ELF-1 (cell line): ENCODE measurements at places on chromosomes 7 and 10.

- no peak for DNase-seq
These were observed 265.9 kb downstream of the ZEB1 start for GRCh38 chr10:31584876-31585275.

GRCh38 chr7:94277236-94277635 is 117.5 kb upstream of the COL1A2 start:
- DNase-seq = no peak

DNA sequence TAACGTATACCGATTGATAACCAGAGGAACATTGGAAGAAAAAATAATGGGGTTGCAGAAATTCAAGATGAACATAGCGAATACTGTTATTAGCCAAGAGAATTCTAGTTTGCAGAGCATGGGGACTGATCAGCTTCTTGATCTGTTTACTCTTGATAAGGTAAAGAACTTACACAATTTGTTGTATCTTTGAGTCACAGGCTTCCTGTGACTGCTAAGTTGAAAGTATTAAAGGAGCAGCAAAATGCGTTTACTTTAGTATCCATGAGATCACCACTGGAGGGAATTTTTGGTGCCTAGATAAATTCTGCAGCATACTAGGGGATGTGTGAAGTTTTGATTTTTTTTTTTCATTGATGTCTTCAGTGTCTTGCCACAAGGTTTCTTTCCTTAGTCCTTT is 103.6 kb downstream of the BTAF1 start:
- no peak for DNase-seq

DNA sequence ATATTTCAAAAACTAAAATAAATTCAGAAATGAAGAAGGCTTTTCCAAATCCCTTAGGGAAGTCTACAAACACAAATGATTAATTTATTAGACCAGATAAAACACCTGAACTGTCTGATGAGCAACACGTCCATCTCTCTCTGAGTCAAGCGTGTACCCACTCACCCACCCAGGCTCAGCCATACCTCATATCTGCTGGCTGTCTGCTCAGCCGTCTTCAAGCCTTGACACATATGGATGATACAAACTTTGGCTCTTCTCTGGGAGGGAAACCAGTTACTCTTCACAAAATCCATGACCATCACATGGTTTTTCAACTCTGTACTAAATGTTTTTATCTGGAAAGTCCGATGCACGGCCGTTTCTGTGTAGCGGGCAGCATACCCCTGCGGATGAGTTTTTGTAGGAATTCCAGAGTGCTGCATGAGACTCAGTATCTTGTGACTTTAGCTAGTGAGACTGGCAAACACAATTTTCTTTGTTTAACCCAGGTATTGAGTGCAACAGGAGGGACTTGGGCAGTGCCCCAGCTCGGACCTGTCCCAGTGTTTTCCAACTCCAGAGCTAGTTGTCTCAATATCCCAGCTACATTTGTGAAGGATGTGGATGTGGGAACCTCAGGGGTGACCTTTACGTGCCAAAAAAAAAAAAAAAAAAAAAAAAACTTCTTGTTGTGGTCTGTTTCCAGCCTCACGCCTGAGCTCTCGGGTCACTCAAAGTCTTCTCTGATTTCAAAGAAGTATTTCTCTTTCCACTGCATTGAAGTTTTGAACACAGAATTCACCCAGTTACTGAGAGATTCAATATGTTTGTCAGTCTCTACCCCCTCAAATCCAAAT is at the start of gene C10orf90:
TSS of gene C10orf90 (minus strand) at position 638 of the 839 bp plus-strand sequence. CDS start at position 425, 213 bp downstream.
- no peak for DNase-seq

GRCh38 chr7:142813226-142813625 is 41.6 kb upstream of the EPHB6 start:
- DNase-seq = peak; percentile 85

DNA sequence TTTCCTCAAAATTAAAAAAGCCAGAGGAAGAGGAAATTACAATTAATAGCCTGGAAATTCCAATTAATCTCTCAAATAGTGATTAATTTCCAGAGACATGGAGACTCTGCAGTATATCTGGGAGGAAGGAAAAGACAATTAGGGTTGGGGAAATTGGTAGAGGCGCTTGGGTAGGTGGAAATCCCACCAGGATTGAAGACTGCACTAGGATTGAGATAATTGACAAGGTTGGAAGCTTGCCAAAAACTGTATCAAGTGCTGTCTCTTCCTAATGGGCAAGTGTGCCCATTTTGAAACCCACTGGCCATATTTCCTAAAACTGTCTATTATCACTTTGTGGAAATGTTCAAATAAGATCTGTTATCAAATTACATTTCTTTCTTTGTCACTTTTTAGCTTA is 21.6 kb downstream of the CHN2 start:
- DNase-seq = no peak

- DNase-seq = no peak
These were observed 68.1 kb upstream of the WDR11 start for GRCh38 chr10:120783098-120783497.

DNA sequence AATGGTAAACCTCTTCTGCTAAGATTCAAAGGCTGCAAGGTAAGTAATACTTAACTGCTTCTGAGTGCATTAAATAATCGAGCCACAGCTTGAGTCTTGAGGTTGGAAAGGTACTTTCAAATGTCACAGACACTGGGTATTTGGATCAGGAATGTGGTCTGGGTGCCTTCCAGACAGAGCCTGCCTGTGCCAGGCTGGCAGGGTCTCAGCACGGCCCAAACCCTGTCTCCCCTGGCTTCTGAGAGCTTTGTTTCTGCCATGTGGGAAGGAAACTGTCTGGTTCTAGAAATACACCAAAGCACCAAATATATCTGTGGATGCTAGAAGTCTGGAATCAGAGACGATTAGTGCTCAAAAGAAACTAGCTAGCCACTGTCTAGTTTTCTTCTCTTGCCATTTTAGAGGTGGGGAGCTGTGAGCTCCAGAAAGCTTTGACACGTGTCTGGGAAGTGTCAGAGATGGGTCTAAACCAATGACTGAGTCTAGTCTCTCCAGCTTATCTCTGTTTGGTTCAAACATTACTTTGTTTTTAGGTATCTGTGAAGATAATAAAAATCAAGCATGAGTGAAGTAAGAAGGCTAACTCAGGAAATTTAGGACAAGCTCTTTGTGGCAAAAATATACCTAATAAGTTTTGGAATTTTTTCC is 162.8 kb downstream of the CYP26A1 start:
- no peak for DNase-seq

DNA sequence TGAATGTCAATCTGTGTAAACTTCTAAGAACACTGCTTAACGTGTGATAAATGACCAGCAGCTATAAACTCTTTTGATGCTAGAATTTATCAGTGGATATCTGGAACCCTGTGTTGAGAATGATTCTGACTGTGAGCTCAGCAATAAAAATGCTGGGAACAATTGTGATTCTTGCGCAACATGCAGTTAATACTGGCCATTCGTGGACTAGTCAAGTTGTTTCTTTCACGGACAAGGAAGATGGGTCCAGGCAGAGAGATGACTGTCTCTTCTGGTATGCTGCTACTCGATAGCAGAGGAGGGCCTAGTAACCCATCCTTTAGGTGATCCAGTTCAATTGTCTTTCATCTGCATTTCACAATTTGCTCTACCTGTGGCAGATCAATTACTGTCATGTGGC is 394.8 kb upstream of the IGFBP3 start:
- no peak for DNase-seq

DNA sequence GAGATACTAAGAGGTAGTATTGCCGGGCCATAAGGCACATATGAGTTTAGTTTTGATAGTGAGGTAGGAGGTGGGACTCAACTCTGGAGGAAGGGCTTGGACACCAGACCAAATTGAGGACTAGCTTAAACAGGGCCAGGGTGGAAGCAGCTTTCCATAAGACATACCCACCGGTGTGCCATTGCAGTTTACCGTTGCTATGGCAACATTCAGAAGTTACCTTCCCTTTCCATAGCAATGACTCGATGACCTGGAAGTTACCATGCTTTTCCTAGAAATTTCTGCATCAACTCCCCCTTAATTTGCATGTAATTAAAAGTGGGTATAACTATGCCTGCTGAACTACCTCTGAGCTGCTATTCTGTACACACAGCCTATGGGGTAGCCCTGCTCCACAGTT is 10.9 kb upstream of the SNX10 start:
- DNase-seq = no peak

DNA sequence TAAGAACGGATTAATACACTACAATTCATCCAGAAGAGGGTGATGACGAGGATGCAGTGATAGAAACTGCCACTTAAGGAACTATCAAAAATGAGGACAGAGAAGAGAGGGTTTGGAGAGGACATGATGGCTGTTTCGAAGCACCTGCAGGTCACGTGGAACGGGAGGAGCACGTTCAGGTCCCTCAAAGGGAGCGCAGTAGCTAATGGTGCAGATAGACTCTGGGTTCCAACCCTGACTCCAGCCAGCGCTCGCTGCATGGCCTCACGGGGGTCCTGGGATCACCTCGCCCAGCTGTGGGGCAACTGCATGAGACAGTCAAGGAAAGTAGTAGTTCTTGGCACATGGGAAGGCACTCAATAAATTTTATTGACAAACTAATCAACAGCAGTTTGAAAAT is 208.6 kb upstream of the RNF32 start:
- DNase-seq = no peak

DNA sequence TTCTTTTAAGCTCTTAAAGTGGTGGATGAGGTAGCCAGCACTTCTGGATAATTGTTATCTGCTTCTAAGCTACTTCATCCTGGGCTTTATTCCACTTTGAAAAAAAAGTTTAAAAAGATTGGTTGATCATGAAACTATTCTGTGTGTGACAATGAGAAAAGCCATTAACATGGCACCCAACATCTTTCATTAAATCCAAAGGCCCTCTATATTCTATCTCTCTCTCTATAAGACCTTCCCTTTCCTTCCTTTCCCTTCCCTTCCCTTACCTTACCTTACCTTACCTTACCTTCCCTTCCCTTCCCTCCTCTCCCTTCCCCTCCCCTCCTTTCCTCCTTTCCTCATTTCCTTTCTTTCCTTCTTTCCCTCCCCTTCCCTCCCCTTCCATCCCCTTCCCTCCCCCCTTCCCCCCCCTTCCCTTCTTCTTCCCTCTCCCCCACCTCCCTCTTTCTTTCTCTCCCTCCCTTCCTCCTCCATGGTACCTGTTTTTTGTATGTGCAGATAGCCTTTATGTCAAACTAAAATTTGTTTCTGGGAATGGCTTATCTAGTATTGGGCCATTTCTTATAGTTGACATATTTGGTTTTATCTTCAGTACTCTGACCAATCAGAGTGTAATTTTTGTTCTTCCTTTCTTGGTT is 218.7 kb downstream of the DKK1 start:
- no peak for DNase-seq

GRCh38 chr10:15730341-15730740 is 10.6 kb upstream of the ITGA8 start:
- no peak for DNase-seq

DNA sequence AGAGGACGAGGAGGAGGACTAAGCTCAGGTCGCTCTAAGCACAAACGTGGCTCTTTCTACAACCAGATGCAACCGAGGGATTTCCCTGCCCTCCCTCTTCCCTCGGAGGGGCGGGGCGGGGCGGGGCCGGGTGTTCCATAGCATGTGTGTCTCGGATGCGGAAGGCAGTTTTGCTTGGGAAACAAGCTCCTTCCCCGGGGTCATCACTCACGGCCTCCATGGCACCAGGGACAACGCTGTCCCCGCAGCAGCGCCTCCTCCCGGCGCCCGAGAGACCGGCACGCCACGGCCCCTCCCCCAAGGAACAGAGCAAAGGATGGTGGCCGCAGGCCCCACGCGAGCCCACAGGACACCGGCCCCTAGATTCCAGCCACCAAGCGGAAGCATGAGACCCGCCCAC is 110.5 kb downstream of the PAXIP1 start:
- peak; percentile 89 for DNase-seq

- DNase-seq = no peak
These were observed 736.0 kb downstream of the AUTS2 start for GRCh38 chr7:70334295-70334694.

- DNase-seq = peak; percentile 83
These were observed 198.0 kb upstream of the MKI67 start for GRCh38 chr10:128324058-128324827.

DNA sequence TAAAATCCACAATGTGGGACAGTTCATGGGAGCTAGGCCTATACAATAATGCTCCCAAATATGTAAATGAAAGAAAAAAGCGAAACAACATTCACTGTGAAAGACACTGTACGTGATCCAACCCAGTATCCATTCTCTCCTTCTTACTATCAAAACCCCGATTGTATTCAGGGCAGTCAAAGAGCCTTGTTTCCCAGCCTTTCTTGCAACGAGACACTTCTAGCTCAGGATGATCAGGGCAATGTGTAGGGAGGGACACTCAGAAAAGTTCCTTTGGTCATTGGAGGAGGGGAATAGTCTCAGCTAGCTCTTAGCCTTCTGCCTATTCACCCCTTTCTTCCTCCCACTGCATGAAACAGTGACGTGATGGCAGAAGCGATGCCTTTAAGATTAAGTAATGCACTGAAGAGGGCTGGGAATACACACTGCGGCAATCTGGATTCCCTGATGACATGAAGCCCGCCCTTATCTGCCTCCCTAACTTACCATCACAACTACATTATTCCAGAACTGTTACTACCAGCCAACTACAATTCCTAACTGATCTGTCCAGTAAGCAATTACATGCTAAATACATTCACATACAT is 27.3 kb downstream of the UBE2H start:
- DNase-seq = no peak

- DNase-seq = no peak
These were observed 136.1 kb downstream of the ICA1 start for GRCh38 chr7:8125680-8126444.

- DNase-seq = no peak
These were observed 30.7 kb downstream of the BRI3 start for GRCh38 chr7:98312201-98312600.

GRCh38 chr10:13891128-13892000 is 304.6 kb downstream of the PRPF18 start:
- peak; percentile 39 for DNase-seq

DNA sequence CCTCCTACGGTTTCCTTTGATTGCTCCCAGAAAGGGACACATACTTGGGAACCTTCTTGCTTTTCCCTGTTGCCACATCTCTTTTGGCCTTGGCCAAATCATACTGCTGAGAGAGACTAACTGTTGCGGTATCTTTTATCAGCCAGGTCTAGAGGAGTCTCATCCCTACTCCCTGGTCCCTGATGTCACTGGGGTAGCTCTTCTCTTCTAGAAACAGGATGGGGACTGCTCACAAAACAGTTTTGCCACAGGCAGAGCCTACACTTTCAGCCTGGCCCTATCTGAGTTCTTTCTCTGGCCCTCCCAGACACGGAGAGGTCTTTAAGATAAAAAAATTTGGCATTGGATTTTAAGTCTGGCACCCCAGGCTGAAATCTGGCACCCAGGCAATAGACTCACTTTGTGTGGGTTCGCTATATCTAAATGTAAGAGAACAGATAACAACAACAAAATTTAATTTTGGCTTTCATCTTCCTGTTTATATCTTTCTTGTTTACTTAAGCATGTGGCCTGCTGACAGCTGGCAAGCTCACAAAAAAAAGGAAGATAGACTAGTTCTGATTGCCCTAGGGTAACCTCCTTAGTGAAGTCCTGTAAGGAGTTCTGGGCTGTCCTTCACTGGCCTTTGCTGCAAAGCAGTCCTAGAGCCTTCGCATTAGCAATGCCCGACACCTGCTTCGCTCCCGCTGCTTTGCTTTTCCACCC is 228.3 kb upstream of the NPVF start:
- peak; percentile 20 for DNase-seq
